ENCODE measurements at places on chromosomes 5 and 9.

DNA sequence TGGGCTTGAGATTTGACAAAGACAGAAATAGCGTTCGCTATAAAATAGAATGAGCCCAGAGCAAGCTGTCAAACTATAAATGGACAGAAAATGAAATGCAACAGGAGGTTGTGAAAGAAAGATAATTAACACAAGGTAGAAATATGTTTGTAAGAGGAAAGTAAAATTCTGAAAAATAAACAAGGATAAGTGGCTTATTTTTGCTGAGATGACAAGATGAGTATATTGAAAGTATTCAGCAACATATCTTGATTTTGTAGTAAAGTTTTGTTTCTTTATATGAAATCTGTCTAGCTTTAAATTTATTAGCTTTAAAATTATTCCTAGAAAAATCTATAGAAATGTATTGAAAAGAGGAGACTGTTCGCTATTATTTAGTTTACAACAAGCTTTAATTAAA lies 111.9 kb upstream of the RPS23 start:
- DNase-seq: no peak

GRCh38 chr9:71743217-71743705 lies 25.1 kb downstream of the CEMIP2 start:
- DNase-seq: no peak

DNA sequence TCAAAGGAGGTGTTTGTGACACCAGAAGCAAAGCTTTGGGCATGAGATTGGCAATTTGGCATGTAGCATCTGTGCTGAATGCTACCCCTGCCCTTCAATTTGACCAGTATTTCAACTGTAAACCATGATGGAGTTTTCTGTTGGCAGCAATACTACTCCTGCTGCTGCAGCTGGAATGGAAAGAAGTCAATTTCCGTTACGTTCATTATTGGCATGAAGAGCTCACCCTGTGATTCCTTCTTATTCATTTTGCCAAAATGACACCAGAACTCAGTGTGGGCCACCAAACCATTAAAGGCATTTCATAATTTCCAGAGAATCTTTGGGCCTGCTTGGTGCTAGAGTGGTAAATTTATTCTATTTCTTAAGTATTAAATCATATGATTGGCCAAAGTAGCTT lies 433.1 kb upstream of the DMAC1 start:
- DNase-seq: no peak

GRCh38 chr9:93562157-93562556 lies 14.2 kb upstream of the PHF2 start:
- no peak for DNase-seq

DNA sequence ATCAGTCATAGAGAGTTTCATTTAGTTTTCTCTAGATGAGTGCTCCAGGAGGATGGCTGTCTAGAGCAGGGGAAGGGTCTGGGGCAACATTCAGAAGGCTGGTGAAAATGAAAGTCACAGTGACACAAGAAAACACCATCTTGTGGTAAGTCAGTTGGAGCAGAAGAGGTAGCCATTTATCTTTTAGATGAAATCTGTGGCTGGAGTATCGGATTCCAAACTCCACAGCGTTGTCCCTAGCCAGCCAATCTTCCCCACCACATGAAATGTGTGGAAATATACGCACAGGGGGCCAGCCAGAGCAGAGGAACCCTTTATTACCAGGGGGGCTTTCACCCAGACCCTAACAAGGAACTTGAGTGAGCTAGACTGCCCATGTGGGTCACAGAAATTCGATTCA lies 15.9 kb upstream of the TNFAIP8 start:
- no peak for DNase-seq

DNA sequence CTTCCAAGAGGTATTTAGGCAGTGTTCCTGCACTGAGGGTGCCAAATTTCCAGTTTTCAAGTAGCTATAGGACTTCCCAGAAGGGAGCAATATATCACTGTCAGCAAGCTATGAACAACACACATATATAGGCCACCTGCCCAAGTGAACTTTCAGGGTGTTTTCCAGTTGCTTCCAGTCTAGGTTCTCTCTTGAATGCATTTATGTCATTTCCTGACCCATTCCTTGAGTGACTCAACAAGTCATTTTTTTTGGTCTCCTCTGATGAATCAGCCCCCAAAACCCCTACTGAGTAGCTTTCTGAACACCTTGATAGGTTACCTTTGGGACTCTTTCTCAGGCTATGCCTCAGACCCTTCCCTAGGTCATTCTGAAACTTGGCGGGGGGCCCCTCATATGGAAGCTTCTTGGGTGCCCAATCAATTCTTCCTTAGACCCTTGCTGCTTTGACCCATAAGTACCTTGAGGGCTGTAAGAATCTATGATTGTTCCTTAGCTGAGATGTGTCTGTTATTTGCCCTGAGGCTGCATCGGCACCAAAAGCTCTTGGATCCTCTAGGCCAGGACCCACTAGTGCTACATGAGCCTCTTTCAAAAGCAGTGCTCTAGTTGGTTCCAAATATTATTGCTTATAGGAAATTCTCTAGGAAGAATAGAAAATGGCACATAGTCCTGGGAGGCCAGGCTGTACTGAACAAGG lies 12.4 kb downstream of the DNAJB5 start:
- no peak for DNase-seq

DNA sequence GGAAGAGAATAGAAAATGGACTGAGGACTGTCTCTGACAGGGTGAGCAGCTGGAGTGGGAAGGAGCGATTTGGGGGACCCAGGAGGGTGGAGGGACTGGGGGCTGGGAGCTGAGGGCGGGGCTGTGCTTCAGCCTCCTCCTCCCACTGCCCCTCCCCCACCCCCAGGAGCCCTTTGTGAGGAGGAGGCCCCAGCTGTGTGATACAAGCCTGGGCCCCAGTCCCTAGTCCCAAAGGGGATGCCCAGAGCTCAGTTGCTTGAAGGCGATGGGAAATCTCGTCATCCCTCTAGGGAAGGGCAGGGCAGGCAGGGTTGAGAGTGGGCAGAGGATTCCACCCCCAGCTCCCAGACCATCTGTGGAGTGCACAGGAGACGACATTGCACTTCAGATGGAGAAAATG lies at the start of gene SPATA31E1:
Gene SPATA31E1 (plus strand): TSS at position 251 of the 400 bp plus-strand sequence. CDS start 15 bp downstream, at position 266.
- DNase-seq: no peak

DNA sequence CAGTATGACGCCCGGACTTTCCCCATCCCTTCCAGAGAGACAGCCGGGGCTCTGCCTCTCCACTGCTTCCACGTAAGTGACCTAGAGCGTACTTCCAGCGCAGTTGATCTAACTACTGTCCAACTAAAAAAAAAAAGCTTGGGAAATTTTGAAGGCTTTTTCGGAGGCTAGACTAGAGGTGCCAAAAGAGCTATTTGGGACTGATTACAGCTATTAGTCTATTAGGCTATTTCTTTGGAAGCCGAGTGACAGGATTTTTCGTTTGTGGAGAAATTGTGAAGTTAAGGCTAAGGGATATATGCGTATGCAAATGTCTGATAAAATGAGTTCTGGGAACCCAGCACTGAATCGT lies 1.5 kb downstream of the CCNO start:
- no peak for DNase-seq

- DNase-seq: no peak
Observed at GRCh38 chr9:114852050-114852594, 46.3 kb upstream of the TNFSF15 start.

DNA sequence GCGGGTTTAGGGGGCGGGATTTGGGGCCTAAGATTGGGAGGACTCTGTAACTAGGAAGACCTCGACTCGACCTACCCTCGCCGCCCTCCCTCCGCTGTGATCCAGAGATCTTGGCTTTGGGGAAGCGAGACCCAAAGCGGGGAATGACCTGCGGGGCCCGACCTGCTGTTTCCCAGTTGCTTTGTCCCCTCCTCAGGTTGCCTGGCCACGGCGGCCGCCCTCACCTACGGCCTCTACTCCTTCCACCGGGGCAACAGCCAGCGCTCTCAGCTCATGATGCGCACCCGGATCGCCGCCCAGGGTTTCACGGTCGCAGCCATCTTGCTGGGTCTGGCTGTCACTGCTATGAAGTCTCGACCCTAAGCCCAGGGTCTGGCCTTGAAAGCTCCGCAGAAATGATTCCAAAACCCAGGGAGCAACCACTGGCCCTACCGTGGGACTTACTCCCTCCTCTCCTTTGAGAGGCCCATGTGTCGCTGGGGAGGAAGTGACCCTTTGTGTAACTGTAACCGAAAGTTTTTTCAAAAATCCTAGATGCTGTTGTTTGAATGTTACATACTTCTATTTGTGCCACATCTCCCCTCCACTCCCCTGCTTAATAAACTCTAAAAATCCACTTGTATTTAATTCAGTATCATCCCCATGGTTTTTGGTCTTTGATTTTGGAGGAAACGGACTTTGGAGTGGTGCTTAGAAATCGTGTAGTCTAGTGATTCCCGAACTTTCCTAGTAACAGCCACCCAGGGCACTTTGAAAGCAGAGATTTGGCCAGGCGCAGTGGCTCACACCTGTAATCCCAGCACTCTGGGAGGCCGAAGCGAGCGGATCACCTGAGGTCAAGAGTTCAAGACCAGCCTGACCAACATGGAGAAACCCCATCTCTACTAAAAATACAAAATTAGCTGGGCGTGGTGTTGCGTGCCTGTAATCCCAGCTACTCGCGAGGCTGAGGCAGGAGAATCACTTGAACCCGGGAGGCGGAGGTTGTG lies 878 bp downstream of the HIGD2A start:
- no peak for DNase-seq

DNA sequence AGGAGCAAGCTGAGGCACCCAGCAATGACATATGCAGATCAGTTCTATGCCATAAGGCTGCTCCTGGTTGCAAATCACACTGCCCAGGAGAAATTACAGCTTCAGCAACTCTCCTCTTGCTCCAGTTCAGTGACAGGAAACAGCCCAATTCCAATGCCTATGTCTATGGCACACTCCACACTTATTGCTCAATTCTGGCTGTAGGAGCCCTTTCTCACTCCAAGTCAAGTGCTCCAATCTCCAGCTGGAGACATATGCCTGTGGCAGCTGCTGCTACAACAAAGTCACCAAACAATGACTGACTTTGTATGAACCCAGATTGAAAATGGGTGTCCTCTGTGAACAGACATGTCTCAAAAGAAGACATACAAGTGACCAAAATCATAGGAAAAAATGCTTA lies 31.8 kb upstream of the PLCXD3 start:
- no peak for DNase-seq

DNA sequence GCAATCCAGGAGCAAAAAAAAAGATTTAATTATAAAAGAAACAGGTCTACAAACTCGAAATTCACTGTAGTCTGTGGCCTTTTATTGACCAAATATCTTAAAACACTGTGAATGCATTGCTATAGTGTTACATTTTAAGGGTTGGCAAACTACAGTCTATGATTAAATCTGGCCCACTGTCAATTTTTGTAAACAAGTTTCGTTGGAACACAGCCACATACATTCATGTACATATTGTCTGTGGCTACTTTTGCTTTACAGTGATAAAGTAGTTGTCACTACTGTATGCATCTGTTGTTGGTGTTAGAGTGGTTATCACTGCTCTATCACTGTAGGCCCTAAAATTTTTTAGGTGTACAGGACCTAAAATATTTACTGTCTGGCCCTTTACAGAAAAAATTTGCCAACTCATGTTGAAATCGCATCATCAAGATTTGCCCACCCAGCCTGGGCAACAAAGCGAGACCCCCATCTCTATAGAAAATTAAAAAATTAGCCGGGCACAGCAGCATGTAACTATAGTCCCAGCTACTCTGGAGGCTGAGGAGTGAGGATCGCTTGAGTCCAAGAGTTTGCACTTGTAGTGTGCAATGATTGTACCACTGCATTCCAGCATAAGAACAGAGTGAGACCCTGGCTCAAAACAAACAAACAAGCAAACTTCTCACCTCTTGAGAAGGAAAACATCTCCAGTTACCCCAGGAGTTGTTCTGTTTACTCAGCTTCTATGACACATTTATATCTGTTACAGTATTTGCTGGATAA lies 89.0 kb downstream of the ERBIN start:
- no peak for DNase-seq

GRCh38 chr5:53601570-53601969 lies 41.1 kb downstream of the NDUFS4 start:
- DNase-seq: no peak

GRCh38 chr5:177496070-177496726 lies 1.2 kb downstream of the PDLIM7 start:
- DNase-seq: no peak

DNA sequence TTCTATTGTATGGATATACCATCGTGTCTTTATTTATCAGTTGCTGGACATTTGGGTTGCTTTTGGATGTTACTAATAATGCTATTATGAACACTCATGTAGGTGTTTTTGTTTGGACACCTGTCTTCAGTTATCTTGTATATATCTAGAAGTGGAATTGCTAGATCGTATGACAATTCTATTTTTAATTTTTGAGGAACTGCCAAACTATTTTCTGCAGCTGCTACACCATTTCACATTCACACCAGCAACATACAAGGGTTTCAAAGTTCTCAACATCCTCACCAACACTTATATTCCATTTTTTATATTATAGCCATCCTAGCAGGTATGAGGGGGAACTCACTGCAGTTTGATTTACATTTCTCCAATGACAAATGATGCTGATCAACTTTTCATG lies 324.6 kb downstream of the CAAP1 start:
- no peak for DNase-seq

DNA sequence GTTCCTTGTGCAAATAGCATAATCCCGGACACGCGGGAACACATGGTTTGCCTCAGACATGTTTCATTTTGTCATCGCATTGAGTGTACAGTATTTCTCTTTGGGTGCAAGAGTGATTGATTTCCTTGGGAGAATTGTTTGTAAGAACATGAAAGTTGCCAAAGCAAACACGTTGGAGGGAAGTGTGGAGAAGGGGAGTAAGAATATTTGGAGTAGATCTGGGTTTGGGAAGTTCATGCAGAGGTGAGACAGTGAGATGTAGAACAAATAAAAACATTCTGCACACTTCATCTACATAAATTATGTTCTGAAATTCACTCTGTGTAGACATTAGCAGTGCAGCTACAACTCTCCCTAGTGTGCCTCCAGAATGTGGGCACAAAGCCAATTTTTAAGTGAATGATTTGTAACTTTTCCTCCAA lies 24.0 kb downstream of the FOXD1 start:
- no peak for DNase-seq

GRCh38 chr5:151219789-151220188 lies 4.1 kb downstream of the CCDC69 start:
- no peak for DNase-seq

DNA sequence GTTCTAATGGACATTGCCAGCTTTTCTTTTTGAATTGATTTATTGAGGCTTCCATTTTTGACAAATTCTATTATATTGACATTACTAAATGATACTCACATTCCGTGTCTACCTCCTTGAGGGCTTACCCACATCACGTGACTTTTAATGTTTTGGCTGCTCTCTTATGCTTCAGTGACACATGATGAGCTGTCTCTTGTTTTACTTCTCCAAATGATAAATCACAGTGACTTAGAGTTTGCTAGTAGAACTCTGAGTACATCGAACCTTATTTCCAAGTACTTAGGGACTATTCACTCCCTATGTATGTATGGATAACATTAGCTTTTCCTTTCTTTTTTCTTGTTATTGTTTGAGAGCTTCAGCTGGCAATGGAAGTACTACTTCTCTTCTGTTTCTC lies 169.8 kb upstream of the KCNN2 start:
- no peak for DNase-seq
